Stimulated activated CD4-positive, alpha-beta T cell treated with anti-CD3 and anti-CD28 coated beads, Interleukin-2, amount 100 ng/mL, for 24 hours (primary cell): ENCODE measurements at places on chromosomes 16 and 17.

DNA sequence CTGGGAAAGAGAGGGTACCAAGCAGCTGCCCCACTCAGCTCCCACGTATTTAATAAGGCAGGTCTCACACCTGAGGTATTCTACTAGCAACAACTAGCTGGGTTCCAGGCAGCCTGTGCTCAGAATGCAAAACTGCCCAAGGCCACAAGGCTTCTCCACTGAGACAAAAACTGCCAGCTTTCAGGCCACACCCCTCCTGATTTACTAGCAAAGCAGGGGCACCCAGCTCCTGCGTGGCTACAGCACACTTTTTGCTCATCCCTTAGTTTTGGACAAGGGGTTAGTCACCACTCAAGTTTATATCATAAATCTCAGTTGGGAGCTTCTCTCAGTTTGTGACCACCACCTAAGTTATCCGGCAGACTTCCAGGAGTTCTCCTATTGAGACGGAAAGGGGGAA, 494.6 kb downstream of the CDH11 start:
- DNase-seq: no peak

- DNase-seq: no peak
These were observed 6.5 kb downstream of the GFAP start for GRCh38 chr17:44908761-44909326.

DNA sequence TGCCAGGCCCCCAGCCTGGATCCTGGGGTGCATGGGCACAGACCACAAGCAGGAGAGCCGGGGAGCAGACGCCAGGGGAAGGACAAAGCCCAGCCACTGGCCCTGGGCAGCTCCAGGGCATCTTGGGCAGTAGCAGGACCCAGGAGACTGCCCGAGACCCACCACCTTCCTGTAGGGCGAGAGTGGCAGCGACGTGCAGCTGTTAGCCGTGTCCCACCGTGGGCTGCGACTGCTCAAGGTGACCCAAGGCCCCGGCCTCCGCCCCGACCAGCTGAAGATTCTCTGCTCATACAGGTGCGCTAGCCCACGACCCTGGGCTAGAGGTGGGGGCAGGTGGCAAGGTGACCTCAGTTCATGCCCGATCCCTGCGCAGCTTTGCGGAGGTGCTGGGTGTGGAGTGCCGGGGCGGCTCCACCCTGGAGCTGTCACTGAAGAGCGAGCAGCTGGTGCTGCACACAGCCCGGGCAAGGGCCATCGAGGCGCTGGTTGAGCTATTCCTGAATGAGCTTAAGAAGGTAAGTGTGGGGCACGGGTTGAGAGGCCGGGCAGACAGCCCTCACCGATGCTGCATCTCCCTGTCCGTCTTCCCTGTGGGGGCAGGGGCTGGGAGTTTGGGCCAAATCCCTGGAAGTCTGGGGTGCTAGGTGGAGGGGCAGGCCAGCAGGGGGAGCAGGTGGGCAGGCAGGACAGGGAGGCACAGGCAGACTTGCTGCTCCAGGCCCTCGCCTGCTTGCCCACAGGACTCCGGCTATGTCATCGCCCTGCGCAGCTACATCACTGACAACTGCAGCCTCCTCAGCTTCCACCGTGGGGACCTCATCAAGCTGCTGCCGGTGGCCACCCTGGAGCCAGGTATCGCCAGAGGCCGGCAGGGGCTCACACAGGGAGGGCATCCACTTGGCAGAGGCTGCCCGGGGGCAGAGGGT, 13.5 kb upstream of the SMIM5 start:
- DNase-seq: peak; percentile 44

GRCh38 chr17:51115179-51115578, 5.5 kb downstream of the SPAG9 start:
- no peak for DNase-seq

DNA sequence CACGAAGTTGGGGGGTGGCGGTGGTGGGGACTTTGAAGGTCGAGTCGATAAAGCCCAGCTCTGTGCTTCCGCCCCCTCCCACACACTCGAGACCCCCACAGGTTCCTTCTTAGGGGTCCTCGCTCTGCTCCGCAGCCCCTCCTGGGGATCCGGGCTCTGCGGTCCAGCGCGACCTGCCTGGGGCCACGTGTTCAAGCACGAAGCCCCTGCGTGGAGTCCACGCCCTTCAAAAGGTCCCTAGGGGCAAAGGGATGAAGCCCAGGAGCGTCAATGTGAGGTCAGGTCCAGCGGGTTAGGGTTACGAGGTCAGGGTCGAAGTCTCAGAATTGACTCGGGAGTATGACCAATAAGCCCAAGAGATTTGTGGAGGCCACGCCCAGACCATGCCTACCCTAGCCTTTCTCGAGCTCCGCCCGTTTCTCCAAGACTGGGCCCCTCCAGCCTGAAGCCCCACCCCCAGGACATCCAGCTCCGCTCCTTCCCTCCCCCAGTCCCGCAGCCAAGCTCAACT, 786 bp upstream of the CACNA1G start:
- DNase-seq: peak; percentile 35

DNA sequence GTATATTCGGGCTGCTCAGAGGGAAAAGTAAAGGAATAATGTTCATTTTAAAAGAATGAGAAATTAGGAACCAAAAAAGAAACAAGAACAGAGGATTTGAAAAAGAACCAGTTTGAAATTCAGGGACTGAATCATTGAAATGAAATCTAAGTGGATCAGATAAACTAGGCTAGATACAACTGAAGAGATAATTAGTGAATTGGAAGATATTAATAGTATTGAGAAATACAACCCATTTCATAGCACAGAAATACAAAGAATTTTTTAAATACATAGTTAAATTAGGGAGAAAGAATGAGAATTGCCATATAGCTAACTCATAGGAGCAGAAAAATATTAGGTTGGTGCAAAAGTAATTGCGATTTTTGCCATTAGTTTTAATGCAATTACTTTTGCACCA, 117.3 kb upstream of the NOL11 start:
- no peak for DNase-seq

DNA sequence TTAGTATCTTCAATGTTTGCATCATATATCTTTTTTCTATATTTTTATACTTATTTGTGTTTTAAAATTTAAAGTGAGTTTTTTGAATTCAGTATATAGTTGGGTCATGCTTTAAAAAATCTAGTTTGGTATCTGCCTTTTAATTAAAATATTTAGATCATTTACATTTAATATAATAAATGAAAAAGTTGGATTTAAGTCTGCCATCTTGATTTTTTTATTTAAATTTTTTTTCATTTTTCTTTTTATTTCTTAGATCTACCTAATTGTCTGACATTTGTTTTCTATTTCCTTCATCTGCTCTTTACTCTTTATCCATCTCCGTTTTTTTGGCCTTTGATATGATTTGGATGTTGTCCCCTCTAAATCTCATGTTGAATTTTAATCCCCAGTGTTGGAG, 50.0 kb upstream of the N4BP1 start:
- no peak for DNase-seq

GRCh38 chr17:52159246-52160135, 977 bp upstream of the CA10 start:
- DNase-seq: no peak

DNA sequence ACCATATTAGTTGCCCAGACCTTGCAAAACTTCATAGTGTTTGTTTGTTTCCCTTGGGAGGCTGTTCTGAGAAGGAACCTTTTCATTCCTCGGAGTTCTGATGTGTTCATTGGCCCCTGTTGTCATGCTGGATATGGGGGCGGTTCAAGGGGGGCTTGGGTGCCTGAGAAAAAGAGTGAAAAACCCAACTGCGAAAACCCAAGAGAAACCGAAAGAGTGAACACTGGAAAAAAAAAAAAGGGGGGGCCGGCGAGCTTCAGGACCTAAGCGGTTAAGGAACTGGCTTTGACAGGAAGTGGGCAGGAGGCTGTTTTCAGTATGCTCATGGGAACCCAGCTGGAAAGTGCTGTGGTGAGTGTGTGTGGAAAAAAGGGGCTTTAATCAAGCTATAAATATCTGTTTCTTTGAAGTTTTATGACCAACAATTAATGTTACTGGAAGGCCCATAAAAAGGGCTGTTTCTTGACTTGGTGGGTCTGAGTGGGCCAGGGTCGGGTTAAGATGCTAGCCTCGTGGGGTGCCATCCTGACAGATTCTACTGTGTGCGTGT, 510.7 kb downstream of the MAF start:
- DNase-seq: peak; percentile 69

- DNase-seq: no peak
These were observed 145.7 kb upstream of the IRX3 start for GRCh38 chr16:54431997-54432896.

GRCh38 chr17:28929787-28930186, 21.5 kb downstream of the PHF12 start:
- DNase-seq: no peak

DNA sequence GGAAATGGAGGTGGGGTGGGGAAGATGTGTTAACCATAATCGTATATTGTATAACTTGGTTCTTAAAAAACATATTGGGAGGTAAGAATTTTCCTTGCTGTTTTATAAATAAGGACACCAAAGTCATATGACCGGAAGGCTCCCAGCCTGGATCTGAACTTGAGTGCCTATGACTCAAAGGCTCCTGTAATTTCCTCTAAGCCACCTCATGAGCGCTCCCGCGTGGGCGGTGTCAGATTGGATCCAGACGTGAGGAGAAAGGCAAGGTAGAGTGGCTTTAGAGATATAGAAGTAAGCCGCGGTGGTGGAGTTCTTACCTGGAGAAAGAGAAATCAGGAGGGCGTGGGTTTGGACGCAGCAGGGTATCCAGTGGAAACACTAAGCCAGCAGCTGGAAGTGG, 196.2 kb upstream of the NLRP1 start:
- DNase-seq: no peak

DNA sequence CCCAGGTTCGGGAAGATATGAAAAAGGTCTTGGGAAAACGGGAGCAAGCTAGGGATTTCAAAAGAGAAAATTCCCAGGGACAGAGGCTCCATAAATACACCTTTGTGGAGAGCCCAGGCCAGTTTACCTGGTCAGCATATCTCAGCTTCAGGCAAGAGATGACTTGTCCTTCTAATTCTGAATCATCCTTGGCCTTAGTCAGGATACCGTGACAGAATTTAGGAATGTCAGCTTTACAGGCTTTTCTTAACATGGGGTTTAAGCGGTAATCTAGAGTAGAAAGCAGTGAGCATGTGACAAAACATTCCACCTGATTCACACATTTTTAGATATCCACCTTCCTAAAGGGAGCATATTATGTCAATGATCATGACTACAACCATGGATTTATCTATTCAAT, 41.1 kb upstream of the CLEC18B start:
- no peak for DNase-seq

- DNase-seq: no peak
These were observed 34.9 kb downstream of the ARHGAP27 start for GRCh38 chr17:45397796-45398195.

DNA sequence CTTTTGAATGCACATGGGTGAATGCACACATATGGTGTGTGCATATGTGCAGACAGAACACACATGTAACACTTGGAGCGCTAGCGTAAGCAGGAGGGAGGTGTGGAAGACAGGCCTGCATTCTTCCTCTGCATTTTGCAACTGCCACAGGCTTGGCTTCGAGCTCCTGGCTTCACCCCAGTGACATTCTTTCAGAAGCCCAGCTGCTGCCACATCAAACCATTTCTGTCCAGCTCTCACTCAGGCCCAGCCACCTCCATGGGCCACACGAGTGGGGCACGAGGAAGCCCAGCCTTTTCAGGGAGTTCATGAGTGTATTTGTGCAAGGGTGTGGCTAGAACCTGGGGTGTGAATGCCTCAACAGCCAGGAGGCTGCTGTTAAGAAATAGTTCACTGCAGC, 18.8 kb downstream of the LGALS3BP start:
- no peak for DNase-seq

DNA sequence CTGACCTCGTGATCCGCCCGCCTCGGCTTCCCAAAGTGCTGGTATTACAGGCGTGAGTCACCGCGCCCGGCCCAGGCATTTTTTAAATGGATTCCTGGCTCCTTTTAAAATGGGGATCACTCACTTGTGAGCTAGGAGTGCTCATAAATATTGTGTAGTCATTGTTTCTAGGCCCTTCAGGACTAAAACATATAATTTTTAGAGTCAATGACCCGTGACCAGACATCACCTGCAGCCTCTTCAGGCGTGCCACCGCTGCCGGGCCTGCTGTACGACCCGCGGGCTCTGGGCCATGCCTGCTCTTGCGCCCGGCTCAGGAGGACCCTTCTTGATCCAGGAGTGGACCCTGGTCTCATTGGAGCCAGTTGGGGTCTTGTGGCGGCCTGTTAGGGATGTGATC, 30.8 kb downstream of the EFCAB5 start:
- DNase-seq: no peak

GRCh38 chr16:88377961-88378360, 4.8 kb upstream of the ZNF469 start:
- no peak for DNase-seq

DNA sequence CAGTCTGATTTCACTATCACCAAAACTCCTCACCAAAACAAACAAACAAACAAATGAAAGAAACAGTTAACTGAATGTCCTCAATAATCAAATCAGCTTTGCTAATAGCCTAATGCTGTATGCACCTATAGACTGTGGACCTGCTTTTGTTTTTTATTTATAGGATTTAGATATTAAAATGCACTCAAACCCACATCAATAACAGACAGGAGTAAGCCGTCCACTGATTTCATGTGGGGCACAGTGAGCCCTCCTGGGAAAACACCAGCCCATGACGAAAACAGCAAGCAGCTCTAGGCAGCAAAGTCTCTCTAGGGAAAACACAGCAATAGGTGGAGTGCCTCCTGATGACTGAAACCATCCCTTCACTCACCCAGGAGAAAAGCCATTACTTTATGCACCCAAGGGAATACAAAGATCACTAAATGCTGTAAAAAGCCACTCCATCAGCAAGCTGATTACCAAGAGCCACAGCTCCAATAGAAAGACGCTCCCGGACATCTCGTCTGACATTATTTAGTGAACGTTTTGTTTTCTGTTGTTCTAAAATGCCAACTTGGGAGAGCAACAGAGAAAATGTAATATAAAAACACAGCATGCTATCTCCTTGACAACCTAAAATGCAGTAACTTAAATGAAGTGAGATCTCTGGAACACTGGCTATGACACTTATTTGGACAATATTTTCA, 47.8 kb downstream of the ANKFY1 start:
- DNase-seq: no peak

DNA sequence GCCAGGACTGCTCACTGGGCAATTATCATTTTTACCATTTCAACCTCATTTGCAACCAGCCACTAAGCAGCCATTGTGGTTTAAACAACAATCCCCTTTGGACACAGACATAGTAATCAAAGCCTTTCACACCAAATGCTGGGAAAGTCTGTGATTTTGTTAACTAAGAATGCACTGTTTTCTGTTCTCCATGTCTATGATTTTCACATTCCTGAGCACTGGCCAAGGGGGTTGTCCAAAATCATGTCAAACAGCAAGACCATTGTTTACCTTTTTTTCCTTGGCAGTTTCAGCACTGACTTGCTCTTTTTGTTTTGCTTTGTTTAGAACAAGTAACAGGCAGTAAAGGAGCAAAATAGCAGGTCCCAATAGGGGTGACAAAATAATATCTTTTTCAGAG, 106.3 kb upstream of the SIAH1 start:
- no peak for DNase-seq

GRCh38 chr17:69254187-69254586, 25.6 kb upstream of the ABCA10 start:
- no peak for DNase-seq

- no peak for DNase-seq
These were observed 7.2 kb upstream of the MRTFB start for GRCh38 chr16:14063618-14064581.
